ENCODE measurements at places on chromosomes 1 and 21.

GRCh38 chr1:230375147-230375546 lies 51.0 kb downstream of the PGBD5 start:
- no peak for DNase-seq

DNA sequence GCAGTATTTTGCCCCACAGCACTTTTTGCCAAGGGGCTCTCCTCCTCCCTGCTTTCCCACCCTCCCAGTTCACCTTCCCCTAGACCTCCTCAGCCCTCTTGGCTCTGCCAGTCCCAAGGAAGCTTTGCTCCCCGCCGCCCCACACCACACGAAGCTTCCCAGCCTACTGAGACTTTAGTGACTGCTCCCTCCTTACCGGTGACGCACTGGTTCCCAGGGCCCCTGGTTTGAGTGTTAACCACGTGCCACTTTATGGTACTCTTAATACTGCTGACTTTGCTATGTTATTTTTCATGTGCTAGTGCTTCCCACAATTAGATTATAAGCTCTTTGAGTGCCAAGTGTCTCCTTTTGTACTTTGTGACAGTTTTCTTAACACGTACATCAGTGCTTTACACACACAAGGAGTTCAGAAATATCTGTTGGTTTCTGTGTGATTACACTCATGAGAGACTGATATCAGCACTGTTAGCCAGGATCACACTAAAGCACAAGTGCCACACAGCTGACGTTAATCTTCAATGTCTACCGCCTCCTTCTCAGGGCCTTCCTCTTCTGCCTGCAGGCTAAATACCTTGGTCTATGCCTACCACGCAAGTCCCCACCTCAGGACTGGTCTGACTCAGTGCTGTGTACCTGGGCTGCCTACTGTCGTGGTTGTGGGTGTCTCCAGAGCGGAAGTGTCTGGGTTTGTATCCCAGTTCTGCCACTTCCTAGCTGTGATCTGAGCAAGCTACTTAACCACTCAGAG lies 61.0 kb downstream of the DNTTIP2 start:
- no peak for DNase-seq

DNA sequence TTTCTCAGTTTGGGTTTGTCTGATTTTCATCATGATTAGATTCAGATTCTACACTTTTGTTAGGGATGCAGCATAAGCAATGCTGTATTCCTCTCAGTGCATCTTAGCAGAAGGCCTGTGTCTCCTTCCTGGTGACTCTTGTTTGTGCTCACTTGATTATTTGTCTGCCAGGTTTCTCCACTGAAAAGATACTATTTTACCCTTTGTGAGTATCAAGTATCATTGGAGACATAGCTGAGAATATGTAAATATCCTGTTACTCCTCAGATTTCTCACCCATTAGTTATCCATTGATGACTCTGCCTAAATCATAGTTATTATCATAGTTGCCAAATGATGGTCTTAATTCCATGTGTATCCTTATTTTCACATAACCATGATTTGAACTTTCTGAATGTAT lies 148.5 kb downstream of the POU2F1 start:
- DNase-seq: no peak

DNA sequence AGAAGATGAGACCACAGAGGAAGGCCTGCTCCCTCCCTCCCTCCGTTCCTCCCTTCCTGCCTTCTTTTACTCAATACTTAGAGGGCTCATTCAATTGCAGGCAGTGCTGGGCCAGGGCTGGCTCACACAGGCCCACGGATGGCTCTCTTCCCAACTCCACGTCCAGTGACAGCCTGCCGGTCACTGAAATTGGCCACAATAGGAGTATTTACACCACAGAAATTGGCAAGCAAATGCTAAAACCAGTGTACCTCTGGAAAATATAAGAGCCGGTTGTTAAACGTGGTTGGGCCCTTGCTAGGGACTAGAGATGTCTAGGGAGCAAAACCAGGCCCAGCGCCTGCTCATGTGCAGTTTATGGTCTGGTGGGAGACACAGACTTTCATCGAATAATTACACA lies 72.4 kb upstream of the TMEM51 start:
- DNase-seq: no peak

DNA sequence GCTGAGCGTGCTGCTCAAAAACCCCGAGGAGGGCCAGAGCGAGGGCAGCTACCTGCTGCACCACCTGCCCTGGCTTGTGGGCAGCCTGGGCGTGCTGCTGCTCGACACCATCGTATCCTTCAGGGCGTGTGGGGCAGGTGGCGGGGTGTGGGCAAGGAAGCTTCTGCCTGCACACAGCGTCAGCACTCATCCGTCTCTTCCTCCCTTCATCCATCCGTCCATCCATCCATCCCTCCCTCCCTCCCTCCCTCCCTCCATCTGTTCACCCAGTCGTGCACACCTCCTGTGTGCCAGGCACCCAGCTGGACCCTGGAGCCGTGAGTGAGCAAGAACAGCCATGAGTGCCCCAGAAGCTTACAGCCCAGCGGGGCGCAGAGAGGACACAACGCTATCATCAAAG lies 15.2 kb downstream of the SLC66A1 start:
- DNase-seq: no peak

DNA sequence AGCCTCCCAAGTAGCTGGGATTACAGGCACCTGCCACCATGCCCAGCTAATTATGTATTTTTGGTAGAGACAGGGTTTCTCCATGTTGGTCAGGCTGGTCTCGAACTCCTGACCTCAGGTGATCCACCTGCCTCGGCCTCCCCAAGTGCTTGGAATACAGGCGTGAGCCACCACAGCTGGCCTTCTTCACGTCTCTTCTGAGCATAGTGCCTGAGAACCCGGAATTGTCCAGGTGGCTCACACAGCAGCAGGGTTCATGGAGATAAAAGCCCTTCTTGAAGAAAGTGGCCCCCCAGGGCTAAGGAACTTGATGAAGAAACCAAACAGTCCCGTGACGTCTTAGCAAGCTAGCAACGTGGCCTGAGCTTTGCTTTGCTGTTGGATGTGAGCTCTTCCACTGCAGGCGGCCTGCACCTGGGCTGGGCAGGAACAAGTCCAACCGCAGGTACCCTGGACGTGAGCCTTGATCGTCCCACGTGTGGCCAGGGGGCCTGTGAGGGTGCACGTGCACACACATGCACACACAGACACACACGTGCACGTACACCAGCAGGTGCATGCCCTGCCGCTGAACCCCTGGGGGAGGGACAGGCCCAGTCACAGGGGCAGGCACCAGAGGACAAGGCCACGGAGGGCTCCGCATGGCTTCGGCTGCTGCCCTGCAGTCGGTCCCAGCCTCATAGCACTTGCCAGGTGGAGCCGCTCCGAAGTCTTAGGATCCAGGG lies 23.4 kb upstream of the TRAPPC10 start:
- no peak for DNase-seq

DNA sequence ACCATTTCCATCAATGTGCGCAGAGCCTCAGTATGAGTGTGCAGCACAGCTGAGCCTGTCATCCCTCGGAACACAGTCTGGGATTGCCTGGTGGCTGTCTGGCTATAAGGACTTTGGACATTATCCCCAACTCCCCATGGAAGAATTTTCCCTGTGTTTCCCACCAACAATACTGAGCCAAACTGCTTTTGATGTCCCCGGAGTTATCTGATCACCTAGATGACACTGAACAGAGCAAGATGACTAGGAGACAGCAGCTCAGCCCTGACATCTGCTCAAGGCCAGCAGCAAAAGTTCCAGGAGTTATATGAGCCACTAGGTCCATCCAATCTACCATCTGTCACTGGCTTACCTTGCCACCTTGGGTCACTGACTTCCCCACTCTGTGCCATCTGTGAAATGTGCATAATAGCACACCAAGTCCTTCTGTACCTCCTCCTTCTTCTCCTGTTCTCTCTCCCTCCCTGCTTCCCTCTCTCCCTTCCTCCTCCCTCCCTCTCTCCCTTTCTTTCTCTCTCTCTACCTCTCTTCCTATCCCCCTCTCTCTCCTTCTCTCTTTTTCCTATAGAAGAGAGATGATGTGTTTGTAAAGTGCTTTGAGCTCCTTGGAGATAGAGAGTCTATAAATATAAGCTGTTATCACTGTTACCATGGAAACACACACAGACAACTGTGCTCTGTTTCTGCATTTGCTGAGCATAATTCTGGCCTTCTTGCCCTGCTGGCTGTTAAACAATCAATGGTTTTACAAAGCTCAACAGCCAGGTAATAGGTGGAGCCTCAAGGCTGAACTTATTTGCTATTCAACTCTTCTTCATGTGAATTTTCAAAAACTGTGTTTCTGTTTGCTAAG lies 19.7 kb upstream of the ATP1B1 start:
- DNase-seq: no peak

- no peak for DNase-seq
Observed at GRCh38 chr1:37092937-37093336, 58.6 kb upstream of the GRIK3 start.

- no peak for DNase-seq
Observed at GRCh38 chr1:57724535-57724934, 300.7 kb upstream of the DAB1 start.

DNA sequence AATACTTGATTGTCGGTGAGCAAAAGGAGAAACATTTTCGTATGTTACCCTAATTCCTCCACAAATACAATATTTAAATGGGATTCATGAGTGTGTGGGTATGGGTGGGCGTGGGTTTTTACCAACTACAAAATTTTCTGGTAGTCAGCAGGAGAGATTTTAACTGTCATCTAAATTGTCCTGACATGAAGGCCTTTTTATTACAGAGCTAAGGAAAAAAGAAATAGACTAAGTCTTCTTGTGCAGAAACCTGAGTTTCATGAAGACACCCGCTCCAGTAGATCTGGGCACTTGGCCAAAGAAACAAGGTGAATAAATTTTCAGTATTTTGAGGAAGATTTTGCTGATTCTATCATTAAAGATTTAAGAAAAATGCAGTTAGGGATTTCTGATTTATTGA lies 752 bp downstream of the RGS18 start:
- DNase-seq: no peak
